Upper lobe of left lung (tissue), 6 donors: ENCODE measurements at places on chromosomes 4 and X.

DNA sequence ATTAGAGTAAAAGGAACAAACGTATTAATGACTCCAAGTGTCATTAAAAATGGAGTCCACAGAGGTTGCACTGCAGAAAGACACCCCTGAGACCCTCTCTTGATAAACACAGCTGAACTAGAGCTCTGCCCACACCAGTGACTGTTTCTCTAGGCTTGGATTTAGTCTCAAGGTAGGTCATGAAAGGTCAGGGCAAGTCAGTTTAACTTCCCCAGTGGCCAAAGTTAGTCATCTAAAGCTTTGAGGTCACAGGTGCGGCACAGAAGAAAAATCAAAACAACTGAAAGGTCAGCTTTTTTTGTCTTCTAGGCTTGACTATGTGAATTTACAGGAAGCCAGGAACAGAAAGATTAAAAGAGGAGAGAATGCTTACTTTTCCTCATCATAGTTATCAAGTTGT lies 749.6 kb downstream of the RAB28 start:
- DNase-seq = no peak

GRCh38 chr4:52964561-52965101 lies 102.5 kb downstream of the RASL11B start:
- DNase-seq = no peak

GRCh38 chr4:69742596-69742995 lies 17.8 kb downstream of the SULT1B1 start:
- DNase-seq = peak; percentile 53

GRCh38 chr4:126969360-126970235 lies 663.2 kb upstream of the INTU start:
- DNase-seq = no peak

DNA sequence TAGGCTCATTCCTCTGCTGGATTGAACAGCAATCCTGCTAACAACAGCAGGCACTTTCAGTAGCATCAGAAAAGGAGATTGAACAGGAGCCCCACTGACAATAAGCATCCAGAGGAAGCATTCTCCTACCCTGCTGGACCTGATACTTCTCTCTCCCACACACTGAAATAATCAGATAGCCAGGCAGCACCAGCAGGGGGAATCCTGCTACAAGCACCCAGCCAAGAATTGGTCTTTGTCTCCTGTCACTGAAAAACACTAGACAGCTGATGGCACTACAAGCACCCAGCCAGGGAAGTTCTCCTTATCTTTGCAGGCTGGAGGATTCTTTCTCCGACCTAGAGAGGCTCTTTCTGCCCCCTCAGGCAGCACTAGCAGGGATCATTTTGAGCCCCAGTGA lies 444.3 kb upstream of the GRIA3 start:
- no peak for DNase-seq
